ENCODE measurements at places on chromosomes 2 and 18. TPM values are rescaled to one million over a fixed set of nuclear protein-coding genes. Genes with fewer than 3 reads are reported as not detected.

DNA sequence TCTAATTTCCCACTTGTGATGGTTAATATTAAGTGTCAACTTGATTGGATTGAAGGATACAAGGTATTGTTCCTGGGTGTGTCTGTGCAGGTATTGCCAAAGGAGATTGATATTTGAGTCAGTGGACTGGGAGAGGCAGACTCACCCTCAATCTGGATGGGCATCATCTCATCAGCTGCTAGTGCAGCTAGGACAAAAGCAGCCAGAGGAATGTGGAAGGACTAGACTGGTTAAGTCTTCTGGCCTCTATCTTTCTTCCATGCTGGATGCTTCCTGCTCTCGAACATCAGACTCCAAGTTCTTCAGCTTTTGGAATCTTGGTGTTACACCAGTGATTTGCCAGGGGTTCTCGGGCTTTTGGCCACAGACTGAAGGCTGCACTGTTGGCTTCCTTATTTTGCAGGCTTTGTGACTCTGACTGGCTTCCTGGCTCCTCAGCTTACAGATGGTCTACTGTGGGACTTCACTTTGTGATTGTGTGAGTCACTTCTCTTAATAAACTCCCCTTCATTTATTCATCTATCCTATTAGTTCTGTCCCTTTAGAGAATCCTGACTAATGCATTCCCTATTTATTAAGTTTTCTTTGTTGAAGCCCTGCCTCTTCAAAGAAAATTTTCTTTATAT is 1087.5 kb upstream of the NXPH2 start:
- no peak for DNase-seq
- H3K27me3 ChIP-seq: peaks cover under 1% of the 10 kb centered on the region
- no peaks in the 10 kb centered on the region for H3K36me3 ChIP-seq

DNA sequence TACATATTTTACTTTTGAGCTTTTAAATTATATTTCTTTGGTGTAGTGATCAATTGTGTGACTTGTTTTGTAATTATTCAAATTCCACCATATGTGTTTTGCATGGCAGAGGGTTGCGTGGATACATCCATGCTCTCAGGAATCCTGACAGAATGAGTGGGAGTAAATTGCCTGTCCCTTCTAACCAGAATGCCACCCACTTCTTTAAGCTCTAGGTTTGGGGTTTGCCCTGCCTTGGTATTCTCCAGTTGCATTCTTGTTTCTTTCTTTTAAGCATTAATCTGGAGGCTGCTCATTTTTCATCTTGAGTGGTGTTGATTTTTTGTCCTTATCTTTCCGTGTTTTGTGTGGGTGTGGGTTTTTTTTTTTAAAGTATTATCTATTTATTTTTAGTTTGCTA is 360.0 kb downstream of the PTPRM start:
- H3K4me1 ChIP-seq: peaks cover 42% of the 10 kb centered on the region
- peak overlapping the region; percentile 71 for H3K27ac ChIP-seq
- H3K27me3 ChIP-seq: no peaks in the 10 kb centered on the region
- no peak overlapping the region for H3K4me3 ChIP-seq

Gene NCKAP5
- total RNA-seq: not detected

- DNase-seq: no peak
- no peaks in the 10 kb centered on the region for H3K36me3 ChIP-seq
These were observed 73.7 kb downstream of the CDK15 start for GRCh38 chr2:201879996-201880395.

DNA sequence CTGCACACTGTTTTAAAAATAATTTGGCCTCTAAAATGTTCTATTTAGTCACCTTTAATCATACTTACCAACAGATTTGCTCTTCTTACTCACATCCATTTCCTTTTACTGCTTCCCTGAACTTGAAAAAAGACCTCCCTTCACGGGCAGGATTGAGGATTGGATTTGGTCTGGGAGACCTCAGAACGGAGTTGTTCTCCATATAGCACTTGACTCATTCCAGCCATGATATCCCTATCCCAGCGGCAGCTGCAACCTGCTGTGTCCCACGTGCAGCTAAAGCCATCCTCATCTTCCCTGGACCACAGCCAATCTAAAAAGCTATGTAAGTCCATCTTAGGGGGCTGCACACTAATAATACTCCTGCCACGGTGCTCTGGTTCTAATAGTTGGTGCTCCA is 97.0 kb upstream of the PTPRM start:
- H3K27me3 ChIP-seq: no peaks in the 10 kb centered on the region
- no peak overlapping the region for H3K4me3 ChIP-seq
- H3K4me1 ChIP-seq: no peaks in the 10 kb centered on the region
- H3K27ac ChIP-seq: no peak overlapping the region
